ENCODE measurements at places on chromosomes 4 and X.

- DNase-seq: no peak
Measured at GRCh38 chr4:147740176-147740575, 8.3 kb downstream of the ARHGAP10 start.

DNA sequence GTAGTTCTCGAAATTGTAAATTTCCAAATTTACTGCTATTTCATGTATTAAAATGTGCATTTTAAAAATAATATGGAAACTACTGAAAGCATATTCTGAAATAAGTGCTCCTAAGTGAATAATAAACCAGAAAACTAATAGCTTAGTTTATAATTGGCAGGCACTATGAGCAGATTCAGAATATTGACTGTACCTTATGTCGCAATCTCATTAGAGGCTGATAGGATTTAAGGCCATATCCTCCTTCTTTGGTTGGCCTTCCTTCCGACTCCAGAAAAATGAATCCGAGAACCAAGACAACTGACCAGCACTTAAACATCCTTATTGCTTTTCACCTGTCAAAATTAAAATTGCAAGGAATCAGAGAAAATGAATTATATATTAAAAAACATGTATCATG is 52.7 kb downstream of the FSTL5 start:
- no peak for DNase-seq

DNA sequence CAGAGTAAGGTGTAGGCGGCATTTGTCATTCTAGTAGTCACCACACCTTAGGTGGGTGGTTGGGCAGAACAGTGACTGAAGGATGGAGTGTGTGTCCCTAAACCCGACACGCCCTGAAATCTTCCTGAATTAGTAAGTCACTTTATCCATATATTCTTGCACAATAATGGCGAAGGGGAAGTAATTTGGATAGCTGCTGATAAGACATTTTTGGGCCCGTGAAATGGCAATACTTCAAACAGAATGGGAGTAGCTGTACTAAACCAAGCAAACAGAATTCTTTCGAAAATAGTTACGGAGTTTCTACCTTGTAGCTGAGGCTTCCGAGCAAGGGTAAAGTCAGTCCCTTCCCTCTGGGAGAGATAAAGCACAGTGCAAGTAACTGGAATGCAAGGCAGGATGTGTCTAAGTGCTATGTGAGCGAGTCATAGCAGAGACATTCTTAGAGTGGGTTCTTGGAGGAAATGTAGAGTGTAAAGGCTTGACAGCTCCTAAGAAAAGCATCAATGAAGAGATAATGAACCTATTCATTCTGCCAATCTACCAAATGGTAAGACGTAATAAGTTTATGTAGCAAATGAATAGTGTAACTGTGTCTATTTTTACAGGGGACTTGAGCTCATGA is 72.8 kb downstream of the CLCN5 start:
- no peak for DNase-seq

- DNase-seq: no peak
Measured at GRCh38 chr4:173181848-173182247, 13.2 kb downstream of the GALNT7 start.

DNA sequence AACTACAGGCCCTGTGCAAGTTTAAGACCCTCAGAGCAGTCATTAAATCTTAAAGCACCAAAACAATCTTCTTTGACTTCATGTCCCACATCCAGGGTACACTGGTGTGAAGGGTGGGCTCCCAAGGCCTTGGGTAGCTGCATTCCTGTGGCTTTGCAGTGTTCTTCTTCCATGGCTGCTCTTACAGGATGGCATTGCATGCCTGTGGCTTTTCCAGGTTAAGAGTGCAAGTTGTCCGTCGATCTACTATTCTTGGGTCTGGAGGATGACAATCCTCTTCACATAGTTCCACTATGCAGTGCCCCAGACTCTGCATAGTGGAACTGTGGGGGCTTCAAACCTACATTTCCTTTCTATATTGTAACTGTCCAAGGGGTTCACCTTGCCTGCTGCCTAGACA is 494.5 kb downstream of the CFAP47 start:
- no peak for DNase-seq

GRCh38 chr4:148435654-148436406 is 6.4 kb downstream of the NR3C2 start:
- DNase-seq: no peak

- DNase-seq: no peak
Measured at GRCh38 chr4:88758264-88758663, 60.6 kb upstream of the NAP1L5 start.

- DNase-seq: no peak
Measured at GRCh38 chr4:70651864-70652506, 14.3 kb downstream of the JCHAIN start.

DNA sequence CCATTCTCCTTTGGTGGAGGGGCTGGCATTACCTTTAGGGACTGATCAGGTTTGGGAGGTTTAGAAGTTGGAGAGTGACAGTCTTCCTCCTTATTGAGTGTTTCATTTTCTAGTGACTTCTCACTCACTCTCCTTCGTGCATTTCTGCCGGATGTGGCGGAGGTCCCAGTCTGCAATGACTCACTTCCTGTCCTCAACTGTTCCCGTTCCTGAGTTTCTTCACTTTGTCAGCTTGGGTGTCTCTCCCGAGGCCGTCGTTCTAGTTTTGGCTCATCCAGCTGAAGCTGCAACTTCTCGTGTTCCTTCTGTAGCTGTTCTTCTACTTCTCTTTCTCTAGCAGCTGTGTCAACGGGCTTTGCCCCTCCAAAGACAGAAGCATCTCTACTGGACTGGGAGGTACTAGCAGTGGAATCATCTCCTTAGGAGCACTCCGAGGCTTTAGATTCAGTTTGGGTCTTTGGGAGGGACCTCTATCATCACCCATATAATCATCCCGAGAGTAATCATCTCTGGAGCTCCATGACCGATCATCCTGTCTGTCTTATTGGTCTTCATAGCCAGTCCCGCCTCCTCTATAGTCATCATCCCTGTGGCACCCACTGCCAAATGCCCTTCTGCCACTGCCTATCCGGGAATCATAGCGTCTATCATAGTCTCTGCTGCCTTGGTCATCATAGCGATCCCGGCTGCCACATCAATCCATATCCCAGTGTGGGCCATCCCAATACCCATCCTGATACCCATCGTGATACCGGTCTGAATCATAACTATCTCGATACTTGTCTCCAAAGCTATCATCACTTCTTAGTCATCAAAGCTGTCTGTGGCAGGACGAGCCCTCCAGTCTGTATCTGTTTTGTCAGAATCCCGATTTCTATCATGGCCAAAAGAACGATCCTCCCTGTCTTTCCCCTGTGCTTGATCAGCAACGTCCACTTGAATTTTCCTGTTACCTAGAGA is 35.3 kb upstream of the VSIG4 start:
- DNase-seq: peak; percentile 36

GRCh38 chr4:51932261-51932660 is 87.9 kb downstream of the LRRC66 start:
- DNase-seq: no peak

DNA sequence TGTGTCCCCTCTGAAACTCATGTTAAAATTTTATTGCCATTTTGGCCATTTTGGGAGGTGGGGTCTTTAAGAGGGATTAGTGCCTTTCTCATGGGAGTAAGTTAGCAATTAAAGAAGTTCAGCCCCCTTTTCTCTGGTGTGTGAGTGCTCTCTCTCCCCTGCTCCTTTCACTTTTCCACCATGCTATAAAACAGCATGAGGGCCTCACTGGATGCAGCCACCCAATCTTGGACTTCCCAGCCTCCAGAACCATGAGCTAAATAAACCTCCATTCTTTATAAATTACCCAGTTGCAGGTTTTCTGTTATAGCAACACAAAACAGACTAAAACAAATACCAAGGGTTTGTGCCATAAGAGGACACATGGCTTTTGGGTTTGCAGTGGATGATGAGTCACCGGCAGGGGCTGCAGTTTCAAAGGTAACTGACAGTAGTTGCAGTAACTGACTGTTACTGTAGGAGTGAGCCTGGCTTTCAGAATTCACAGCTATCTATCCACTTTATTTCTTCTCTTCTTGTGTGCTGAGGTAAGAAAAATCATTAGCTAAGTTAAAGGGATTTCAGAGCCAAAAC is 121.5 kb downstream of the PPEF1 start:
- DNase-seq: no peak

GRCh38 chr4:2787230-2788100 is 5.4 kb upstream of the SH3BP2 start:
- DNase-seq: peak; percentile 52

GRCh38 chr4:163815776-163816175 is 321.3 kb downstream of the TMA16 start:
- DNase-seq: no peak
